ENCODE measurements at places on chromosomes 2 and 18.

DNA sequence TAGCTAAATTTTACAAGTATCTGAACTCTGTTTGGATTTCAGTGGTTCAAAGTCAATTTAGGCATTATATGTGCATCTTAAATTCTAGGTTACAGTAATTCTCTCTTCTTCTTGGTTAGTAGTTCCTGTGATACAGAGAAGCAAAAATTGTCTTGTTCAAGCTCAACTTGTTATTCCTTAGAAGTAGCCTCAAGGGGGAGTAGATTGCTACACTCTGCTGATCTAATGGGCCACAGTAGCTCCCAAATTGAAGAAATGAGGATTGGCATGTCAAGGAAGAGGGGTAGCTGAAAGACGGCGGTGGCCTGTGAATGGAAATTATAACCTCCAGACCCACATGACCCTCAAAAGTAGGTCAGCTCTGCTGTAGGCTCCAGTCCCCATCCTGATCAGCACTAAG lies 334.7 kb downstream of the HRH4 start:
- DNase-seq = no peak

GRCh38 chr2:71786291-71787107 lies 333.1 kb downstream of the DYSF start:
- no peak for DNase-seq

DNA sequence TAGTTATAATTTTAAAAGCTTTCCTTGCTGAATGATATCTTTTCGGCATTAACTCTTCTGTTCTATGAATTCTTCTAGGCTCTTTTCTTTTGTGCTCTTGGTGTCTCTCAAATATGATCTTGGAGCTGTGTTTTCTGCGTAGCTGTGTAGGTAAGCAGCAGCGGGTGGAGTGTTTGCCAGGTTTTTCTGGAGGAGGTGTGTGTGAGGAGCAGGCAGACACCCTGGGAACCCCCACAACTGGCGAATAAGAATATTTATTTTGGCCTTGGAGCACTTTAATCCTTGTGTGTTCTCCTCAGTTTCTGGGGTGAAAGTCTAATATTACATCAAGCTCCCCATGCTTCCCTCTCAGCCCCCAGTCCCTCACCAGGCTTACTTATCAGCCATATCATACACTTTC lies 232.0 kb upstream of the FANCL start:
- no peak for DNase-seq

- no peak for DNase-seq
Observed at GRCh38 chr2:240377366-240377765, 58.1 kb upstream of the GPC1 start.

DNA sequence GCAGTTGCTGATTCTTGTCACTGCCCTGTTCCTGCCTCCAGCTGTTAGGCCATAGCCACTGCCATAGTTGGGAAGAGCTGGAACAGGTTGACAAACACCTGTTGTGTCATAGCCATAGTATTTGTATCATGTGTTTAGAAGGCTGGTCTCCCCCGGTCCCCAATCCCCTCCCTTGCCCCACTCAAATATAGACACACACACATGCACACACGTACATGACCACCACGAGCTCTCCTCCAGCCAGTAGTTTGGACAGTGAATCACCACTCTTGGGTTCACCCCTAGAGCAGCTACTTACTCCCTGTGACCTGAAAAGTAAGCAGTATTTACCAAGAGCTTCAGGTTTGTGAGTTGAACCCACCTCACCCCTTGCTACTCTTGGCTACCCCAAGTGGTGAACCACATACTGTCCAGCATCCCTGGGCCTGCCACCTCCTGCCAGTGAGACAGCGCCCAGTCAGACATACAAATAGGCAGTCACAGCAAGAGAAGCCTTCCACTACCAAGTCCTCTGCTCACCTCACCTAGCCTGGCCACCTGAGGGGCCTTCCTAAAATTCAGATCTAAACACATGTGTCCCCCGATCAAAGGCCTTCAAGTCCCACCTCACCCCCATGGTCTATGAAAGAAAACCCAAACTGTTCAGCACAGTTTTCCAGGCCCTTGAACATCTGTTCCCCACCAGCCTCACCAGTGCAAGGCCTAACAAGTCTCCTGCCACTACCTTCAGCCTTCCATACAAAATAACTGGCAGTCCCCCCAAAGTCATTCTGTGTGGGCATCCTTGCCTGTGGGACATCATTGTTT lies 7.1 kb downstream of the PCBP1 start:
- DNase-seq = no peak

- no peak for DNase-seq
Observed at GRCh38 chr2:172358691-172359556, 68.5 kb upstream of the ITGA6 start.

DNA sequence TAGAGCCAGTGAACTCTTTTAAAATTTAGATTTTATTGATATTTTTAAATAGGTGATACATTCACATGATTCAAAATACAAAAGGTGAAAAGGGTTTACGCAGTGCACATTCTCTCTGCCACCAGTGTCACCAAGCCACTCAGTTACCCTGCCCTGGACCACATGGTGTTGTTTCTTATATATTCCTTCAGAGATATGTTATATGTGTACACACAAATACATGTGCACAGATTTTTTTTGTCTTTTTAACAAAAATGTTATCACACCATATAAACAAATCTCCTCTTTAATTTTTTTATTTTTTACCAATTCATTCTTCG lies 26.2 kb downstream of the SERPINB4 start:
- no peak for DNase-seq

GRCh38 chr18:29309366-29309765 lies 1132.4 kb upstream of the CDH2 start:
- DNase-seq = no peak

GRCh38 chr18:13221869-13222855 lies 3.6 kb downstream of the LDLRAD4 start:
- DNase-seq = no peak

DNA sequence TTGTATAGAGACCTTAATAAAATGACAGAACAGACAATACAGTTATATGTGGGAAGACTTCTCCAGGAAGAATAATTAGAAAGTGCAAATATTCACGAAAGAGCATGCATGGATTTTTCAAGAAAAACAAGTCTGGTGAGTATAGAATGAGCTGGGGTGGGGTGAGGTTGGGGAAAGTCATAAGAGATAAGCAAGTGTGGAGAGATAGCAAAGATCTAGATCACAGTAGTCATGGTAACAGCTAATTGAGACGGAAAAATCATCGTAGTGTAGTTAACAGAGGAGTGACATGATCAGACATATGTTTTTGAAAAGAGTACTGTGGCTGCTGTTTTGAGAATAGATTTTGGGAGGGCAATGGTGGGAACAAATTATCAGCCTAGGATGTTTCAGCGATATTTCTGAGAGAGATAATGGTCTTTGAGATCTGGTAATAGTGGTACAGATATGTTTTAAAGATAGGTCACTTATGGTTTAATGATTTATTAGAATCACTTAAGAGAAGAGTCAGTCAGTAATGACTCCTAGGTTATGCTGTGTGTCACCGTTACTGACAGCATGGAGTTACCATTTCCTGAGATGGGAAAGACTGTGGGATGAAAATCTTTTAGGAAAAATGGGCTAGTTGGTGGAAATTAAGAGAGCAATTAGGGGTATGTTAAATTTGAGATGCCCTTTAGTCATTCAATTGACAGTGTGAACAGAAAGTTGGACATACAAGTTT lies 248.5 kb upstream of the SLC8A1 start:
- DNase-seq = no peak

DNA sequence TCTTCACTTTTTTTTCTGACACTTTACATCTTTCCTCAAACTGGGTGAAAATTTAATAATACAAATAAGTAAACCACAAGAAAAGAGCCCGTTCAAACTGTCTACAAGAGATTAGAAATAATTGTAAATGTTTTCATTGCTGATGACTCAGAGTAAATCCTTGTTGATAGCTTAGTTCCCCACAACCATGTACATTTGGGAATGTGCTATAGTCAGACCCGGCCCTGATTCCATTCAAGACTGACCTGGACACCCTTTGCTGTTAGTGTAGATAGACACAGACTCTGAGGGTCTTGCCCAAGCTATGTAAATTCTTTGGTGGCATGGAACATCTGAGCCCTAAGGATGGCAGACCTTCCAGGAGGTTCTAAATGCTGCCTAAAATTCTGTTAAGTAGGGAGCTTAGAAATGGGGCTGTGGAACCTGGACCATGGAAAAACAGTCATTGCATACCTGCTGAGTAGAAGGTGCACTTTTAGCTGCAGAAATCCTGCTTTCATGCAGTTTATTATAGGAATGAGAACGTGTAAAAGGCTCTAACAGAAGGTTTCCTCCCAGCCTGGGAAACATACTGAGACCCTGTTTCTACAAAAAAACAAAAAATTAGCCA lies 3.7 kb downstream of the MALT1 start:
- no peak for DNase-seq

- DNase-seq = no peak
Observed at GRCh38 chr2:209990838-209991237, 11.6 kb upstream of the RPE start.

- no peak for DNase-seq
Observed at GRCh38 chr2:165192729-165193128, 11.1 kb downstream of the SCN3A start.

- no peak for DNase-seq
Observed at GRCh38 chr18:56067969-56068671, 480.1 kb upstream of the TCF4 start.

GRCh38 chr2:105257981-105258380 lies 16.4 kb downstream of the GPR45 start:
- no peak for DNase-seq

- no peak for DNase-seq
Observed at GRCh38 chr18:76449111-76449453, 46.0 kb downstream of the ZNF516 start.

DNA sequence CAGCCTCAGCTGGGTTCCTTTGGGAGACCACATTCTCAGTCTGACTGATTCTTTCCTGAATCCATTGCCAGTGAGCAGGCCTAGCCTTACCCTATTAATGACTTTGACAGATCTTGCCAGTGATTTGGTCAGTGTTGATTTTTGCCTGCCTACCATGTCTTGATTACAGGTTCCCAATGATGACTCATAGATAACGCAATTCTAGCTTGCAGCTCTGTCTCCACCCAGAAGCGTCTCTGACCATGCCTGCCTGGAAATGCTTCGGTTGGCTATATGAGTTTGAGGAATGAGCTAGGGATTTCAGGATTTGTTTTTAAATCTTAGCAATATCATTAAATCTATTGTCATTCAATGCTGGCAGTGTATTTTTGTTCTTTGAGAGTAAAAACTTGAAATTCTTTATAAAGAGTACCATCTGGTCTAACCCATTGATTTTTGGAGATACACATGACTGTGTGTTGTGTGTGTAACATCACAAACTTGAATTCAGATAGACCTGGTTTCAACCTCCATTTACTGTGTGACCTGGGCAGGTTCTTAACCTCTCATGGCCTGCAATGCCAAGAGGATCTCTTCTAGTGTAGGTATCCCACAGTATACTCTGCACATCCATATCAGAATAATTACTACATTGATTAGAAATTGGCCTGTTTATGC lies 57.0 kb downstream of the CCDC150 start:
- DNase-seq = peak; percentile 36

GRCh38 chr2:12607971-12608370 lies 108.8 kb upstream of the TRIB2 start:
- no peak for DNase-seq

- no peak for DNase-seq
Observed at GRCh38 chr2:103139628-103140268, 377.9 kb downstream of the TMEM182 start.

DNA sequence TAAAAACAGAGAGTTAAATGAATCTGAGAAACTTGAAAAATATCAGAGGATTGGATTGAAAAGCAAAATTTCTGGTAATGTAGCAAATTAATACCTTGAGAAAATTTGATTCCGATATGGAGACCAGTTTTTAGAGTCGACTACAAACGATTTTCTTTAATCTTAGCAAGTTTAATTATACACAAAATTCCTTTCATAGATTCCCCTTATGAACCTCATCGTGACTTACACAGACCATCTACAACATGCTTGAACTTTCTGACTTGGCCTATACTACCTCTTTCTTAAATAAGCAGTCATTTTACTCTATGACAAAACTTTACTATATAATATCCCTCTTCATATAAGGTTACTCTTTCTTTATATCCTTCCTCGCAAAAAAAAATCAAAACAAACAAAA lies 769.6 kb upstream of the CRIM1 start:
- no peak for DNase-seq

DNA sequence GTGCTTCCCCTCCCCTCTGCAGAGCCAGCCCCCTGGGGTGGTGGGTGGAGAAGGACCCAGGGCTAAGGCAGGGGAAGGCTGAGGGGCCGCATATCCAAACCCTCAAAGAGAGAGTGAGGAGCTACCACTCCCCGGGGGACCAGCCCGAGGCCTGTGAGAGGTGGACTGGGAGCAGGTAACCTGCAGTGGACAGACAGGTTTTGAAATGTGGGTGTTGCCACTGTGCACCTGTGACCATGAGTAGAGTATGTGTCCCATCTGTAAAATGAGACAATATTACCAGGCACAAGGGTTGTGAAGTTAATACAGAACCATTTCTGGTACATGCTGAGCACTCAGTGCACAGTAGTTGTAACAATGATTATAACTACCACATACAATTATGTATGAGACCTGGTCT lies 51.2 kb upstream of the POMC start:
- DNase-seq = no peak

- DNase-seq = no peak
Observed at GRCh38 chr2:10168221-10168620, 45.7 kb downstream of the RRM2 start.

DNA sequence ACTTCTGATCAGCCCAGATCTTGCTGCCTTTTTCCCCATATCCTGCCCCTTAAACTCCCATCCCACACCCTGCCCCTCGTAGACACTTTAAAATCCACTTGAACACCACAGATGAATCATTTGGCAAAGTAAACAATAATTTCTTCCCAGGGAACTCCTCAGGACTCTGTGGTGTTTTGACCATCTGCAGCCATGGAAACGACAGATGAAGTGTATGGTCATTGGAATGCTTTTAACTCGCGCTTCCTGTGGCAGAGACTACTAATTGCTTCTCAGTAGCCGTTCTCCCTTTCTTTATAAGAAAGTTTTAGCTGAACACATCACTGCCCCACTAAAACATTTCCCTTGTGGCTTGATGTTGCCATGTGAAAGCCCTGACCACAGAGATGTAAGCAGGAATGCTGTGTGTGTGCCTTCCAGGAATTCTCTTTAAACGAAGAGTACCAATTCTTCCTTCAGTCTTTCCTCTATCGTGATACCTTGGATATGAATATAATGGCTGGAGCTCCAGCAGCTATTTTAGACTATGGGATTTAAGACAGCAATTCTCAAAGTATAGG lies 92.7 kb upstream of the PARD3B start:
- no peak for DNase-seq

DNA sequence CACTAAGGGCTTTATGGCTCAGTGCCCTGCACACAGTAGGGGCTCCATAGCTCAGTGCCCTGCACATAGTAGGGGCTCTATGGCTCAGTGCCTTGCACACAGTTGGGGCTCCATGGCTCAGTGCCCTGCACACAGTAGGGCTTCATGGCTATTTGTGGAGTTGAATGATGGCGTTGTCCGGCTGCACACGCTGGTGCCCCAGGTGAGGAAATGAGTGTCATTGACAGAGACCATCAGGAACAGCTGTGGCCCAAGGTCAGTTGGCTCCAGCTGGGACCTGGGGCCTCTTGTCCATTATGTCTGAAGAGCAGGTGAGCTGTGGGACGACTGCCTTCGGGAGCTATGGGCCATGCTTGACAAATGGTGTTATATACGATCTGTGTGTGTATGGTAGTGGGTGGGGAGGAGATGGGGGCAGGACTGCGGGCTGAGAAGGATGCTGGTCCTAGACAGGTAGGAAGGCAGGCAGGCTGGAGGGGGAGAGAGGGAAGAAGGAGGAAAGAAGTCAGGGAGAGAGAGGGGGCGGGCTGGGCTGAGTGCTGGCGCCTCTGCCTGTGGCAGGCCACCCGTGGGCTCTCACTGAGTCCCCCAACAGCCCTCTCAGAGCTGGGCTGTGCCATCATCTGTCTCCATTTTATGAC lies 130.6 kb downstream of the CLIP4 start:
- peak; percentile 54 for DNase-seq
